Activated CD4-positive, alpha-beta T cell treated with anti-CD3 and anti-CD28 coated beads, Interleukin-2, amount 10 ng/mL, durations not matched to agents 24 days and 14 days (primary cell): ENCODE measurements at places on chromosomes 16 and 17.

DNA sequence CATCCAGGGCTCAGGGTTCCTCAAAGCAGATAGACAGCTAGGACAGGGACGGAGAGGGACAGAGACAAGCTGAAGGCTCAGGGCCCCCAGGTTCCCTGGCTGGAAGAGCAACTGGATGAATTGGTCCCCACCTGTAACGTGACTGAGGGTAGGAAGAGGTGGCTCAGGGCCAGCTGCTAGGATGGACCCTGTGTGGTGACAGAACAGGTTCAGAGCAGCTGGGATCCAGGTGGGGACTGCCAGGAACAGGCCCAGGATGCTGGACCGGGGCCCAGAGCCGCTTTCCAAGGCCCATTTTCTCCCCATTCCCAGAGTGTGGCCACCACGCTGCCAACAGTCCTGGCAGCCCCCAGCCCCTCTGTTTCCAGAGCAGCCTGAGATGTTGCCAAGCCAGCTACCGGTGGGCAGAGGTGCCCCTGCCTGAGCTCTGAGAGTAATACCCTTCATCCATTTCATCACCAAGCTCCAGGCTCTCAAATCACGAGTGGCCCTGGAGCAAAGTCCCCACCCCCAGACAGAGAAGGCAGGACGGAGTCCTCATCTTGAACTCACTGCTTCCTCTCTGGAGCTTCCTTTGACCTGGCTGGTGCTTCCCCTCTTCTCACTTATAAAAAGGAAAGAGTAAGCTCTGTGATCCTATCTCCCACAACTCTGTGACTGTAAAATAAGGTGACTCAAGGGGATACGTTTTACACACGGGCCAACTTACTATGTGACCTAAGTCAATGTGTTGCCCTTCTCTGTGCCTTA, 79.6 kb downstream of the TMEM132E start:
- DNase-seq, result no peak

GRCh38 chr16:83296505-83296904, 511.3 kb upstream of the HSBP1 start:
- DNase-seq, result no peak

DNA sequence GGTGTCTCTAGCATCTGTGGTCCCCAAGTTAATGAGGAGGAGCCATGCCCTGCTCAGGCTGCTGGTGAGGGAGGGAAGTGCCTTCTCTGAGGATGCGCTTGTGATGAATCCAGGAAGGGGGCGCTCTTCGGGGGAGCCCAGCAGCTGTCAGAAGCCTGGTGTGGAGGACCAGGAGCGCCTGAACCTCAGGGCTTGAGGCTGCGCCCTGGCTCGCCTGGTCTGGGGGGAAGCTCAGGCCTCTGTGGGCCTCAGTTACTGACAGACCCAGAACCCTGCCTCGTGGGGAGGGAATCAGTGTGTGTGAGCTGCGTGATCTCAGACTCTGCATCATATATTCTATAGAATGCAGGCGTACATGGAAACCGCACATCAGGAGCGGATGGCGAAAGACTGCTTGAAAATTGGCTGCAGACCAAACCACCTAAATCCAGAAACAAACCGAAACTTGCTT, 126.1 kb downstream of the SEC14L1 start:
- no peak for DNase-seq

DNA sequence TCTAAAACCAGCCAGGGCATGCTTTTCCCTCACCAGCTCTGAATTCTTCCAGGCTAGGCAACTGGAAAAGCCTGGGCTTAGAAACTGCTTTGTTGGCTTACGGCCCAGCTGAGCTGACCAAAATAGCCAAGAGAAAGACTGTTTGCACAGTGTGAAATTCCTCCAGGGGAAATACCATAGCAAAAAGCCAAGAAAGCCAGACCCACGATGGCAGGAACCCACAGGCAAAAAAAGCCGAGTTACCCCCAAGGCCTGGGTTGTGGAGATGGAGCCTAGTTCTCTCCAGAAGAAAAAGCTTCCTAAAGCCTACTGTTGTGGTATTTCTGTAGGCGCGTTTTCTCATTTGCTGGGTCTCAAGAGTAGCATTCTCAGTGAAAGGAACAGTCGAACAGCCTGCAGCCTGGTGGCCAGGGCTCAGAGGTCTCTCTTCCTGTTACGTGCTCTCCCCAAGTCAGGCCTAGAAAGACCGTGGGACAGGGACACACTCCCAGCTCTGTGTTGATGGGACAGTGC, 9.2 kb downstream of the SP2 start:
- no peak for DNase-seq

- no peak for DNase-seq
These were observed 9.5 kb downstream of the SULT1A2 start for GRCh38 chr16:28587386-28587785.

DNA sequence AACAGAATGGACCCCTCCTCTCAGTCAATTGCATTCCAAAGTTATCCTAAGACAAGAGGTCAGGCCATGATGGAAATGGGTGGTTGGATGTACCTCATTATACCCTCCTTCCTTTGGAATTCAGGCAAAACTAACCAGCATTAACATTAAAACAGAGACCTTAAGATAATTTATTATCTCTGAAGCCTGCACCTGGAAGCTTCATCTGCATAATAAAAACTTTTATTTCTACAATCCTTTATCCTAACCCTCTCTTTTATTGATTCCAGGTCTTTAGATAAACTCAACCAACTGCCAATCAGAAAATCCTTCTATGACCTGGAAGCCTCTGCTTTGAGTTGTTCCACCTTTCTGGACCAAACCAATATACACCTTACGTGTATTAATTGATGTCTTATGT, 49.0 kb downstream of the ACSM1 start:
- no peak for DNase-seq

DNA sequence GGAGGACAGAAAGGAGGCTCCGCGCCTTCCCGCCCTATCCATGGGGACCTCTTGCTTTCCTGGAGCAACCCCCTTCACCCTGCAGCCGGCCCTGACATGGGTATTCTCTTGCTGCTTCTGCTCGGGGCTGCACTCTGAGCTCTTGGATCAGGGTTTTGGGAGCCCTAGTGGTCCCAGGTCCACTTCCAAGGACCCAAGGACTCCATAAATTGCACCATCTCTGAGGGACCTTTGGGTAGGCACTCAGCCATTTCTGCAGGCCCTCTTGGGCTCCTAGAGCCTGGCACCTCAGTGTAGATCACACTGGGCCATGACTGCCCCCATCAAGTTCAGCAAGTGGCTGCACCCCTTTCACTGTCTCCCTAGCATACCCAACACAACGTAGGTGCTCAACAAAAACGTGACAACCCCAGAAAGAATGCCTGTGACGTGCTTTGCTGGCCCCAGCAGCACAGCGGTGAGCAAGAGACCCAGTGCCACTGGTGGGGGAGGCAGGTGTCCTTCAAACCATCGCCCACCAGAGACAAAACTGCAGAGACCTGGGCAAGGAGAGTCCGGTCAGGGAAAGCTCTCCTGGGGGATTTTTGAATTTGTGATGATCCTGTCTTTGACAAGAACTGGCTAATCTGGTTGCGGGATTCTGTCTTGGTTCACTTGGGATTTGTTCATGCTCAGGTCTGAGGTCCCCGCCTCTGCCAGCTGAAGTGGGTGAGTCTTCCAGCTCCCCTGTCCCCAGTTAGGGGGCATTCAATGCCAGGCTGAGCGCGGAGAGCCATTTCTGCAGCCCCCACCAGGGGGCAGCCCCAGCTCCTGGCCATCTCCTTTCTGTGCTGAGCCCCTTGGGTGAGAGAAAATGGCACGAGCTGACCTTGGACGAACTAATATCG, 2.5 kb upstream of the RAB11FIP4 start:
- DNase-seq, result peak; percentile 81

- no peak for DNase-seq
These were observed 178.8 kb downstream of the C16orf78 start for GRCh38 chr16:49552313-49552928.

DNA sequence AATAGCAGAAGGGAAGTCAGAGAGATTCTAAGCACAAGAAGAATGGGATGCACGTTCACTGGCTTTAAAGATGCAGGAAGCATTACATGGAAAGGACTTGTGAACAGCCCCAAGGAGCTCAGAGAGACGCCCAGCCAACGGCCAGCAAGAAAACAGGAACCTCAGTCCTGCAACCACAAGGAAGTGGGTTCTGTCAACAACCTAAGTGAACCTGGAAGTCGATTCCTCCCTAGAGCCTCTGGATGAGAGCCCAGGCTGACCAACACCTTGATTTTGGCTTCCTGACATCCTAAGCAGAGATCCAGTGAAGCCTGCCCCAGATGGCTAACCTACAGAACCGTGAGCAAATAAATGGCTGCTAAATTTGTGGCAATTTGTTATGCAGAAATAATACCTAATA, 24.5 kb downstream of the GPR142 start:
- DNase-seq, result no peak

DNA sequence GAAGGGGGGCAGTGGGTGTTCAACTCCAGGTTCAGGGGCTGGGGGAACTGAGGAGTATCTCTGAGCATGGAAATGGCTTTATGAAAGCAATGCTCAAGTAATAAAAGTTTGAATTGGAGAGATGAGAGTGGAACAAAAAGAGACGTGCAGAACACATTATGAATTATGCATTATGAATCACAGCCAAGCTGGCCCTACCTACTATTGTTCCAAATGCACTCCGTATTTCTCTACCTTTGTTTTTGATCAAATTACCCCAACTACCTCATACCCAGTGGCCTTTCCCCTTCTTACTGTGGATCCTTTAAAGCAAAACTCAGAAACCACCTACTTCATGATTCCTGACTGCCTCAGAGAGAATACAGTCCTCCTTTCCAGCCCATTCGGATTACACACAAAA, 38.1 kb downstream of the TEKT3 start:
- DNase-seq, result no peak

GRCh38 chr16:30472328-30472942, at the start of gene ITGAL:
Gene ITGAL, plus strand, starts transcription at chr16:30472742. Its CDS starts 96 bp downstream, at chr16:30472838.
- peak; percentile 95 for DNase-seq

DNA sequence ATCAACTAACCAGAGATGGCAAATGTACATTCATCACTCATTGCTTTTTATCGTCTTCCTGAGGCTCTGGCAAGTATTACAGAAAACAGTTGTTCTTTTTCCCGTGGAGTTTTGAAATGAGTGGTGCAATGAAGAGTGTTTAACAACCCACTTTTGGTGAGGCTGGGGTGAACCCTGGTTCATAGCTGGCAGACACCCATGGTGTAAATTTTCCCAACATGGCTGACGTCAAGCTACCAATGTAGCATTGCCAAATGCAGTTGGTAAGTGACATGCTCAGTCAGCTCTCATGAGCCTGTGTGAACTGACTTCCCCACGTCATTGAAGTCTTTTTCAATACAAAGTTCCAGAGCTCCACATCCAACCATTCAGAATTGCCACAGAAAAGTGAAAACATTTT, 386.2 kb downstream of the TMEM114 start:
- no peak for DNase-seq

DNA sequence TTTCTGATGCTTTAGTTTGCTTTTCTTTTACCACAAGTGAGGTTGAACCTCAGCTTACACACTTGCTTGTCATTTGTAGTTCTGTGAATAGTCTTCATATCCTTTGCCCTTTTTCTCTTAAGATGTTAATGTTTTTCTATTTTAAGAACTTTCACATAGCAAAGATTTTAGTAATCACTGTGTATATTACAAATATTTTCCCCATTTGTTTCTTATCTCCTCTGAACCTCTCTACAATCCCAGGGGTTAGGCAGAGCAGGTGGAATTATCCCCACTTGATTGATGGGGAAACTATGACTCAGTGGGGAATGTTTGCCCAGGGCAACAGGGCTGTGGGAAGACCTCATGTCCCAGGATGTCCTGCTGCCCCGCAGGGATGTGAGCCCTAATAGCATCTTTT, 11.7 kb upstream of the MYH3 start:
- no peak for DNase-seq
